Stimulated activated CD8-positive, alpha-beta memory T cell treated with anti-CD3 and anti-CD28 coated beads, Interleukin-7, amount 100 ng/mL, for 1 hour (primary cell): ENCODE measurements at places on chromosomes 2 and 18.
A peak's percentile ranks its signal among the peaks of the same experiment; 100 is the strongest.

DNA sequence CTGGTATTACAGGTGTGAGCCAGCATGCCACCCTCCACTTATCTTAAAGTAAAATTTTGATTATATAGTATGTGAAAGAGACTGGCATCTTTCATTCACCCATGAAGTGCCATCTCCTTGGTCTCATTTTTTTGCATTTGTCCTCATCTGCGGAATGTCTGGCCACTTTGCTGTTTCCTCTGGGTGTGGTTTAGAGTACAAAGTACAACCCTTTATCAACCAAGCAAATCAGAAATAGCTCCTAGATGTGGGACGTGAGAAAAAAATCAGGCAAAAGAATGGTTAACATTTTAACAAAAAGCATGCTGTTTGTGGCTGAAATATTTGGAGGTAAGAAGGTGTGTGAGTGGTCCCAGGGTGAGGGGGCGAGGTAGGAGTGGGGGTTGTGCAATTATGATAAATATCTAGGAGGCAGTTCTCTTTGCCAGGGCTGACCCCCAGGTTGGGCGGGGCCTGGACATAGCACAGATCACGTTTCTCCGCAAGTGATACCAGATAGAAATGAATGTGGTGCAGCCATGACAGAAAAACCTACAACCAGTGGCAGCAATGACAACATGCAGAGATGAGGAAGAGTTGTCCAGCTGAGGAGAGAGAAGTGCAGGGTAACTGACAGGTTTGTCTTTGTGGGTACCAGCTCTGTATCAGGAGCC is 115.8 kb upstream of the SERTAD2 start:
- no peak for DNase-seq

GRCh38 chr2:117760916-117761315 is 53.6 kb upstream of the DDX18 start:
- DNase-seq = no peak

DNA sequence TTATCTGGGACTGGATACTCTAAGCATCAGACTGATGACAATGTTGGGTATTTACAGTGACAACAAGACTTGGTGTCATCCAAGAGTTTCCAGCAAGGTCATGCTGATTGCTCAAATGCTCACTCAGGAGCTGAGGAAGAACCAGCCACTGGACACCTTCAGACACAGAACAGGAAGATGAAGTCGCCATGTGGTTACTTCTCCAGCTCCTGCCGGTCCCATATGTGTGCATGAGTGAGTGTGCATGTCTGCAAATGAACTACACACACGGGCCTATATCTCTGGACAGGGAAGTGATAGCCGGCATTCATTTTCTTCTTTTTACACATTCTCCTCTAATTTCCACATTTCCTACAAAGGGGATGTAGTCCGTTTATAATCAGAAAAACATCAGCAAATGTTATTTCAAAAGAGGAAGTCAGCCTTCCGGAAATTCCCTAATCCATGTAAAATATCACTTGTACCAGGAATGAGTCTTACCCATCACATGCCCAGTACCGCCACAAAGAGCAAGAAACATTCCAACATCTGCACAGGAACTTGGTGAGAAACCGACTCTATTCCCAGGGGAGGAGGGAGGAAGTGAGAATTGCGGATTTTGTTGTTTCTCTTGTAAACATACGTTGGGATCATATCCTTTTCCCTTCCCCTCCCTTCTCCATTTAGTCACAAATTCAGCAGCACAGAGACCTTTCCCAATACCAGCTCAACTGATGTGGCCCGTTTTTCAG is 10.8 kb downstream of the RFX8 start:
- DNase-seq = no peak

DNA sequence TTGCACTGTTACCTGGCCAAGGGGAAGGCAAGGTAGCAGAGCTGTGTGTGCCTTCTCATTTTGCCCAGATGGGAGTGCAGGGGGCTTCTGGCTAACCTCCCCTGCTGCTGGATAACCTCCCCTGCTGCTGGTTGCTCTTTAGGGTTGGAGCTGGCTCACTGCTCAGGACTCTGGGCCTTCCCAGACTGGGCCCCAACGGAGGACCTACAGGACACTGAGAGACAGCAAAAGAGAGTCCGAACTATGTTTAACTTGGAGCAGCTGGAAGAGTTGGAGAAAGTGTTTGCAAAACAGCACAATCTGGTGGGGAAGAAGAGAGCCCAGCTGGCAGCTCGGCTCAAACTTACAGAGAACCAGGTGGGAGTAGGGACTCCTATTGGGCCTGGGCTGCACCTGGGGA is 5.8 kb upstream of the SMYD5 start:
- no peak for DNase-seq

GRCh38 chr2:205073433-205074020 is 528.3 kb downstream of the PARD3B start:
- DNase-seq = no peak

GRCh38 chr2:26585100-26585499 is 56.1 kb downstream of the CIB4 start:
- no peak for DNase-seq

- DNase-seq = no peak
These were observed 603.7 kb upstream of the GCFC2 start for GRCh38 chr2:76314271-76315020.

GRCh38 chr2:191748528-191749180 is 70.7 kb downstream of the NABP1 start:
- DNase-seq = no peak

DNA sequence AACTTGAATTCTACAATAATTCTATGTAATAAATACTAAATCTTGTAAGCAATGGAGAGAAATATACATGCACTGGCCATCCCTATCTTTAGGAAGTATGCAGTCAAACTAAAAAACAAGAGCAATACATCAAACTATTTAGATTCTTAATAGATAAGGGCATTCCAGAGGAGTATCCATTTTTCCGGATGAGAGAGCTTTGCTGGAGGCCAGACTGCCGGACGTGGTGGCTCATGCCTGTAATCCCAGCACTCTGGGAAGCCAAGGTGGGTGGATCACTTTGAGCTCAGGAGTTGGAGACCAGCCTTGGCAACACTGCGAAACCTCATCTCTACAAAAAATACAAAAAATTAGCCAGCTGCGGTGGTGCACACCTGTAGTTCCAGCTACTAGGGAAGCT is 60.8 kb downstream of the KIF5C start:
- no peak for DNase-seq

- DNase-seq = no peak
These were observed 1113.9 kb upstream of the ACVR2A start for GRCh38 chr2:146730882-146731281.

GRCh38 chr2:671787-672605 is 5.2 kb downstream of the TMEM18 start:
- no peak for DNase-seq

GRCh38 chr2:33577084-33577483 is 22.0 kb downstream of the FAM98A start:
- no peak for DNase-seq

- no peak for DNase-seq
These were observed 236.8 kb downstream of the SATB2 start for GRCh38 chr2:199220920-199221319.

DNA sequence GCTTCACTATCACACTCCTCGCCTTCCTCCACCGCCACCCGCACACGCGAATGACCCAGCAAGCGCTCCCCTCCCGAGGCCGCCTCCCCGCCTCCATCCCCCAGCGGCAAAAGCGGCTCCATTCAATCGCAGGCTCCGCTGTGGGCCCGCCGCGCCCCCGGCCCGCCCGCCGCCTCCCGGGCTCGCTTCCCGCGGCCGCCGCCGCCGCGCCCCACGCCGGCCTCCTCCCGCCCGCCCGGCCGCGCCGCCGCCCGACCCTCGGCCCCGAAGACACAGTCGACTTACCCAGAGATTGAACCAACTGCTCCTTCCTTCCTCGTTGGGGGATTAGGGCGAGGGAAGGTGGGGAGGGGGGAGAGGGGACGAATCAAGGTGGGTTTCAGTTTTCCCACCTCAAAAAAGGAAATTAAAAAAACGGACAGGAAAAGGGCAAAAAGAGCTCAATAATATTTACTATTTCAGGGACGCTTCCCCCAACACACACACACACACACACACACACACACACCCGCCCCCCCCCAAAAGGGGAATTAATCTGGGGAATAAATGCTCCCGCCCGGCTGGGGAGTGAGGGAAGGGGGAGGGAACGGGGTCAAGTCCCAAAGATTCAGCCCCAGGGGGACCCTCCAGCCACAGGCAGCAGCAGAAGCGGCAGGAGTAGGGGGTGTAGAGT is 743 bp downstream of the XPO1 start:
- DNase-seq = peak; percentile 14

- no peak for DNase-seq
These were observed 42.3 kb downstream of the GATA6 start for GRCh38 chr18:22211657-22212056.

DNA sequence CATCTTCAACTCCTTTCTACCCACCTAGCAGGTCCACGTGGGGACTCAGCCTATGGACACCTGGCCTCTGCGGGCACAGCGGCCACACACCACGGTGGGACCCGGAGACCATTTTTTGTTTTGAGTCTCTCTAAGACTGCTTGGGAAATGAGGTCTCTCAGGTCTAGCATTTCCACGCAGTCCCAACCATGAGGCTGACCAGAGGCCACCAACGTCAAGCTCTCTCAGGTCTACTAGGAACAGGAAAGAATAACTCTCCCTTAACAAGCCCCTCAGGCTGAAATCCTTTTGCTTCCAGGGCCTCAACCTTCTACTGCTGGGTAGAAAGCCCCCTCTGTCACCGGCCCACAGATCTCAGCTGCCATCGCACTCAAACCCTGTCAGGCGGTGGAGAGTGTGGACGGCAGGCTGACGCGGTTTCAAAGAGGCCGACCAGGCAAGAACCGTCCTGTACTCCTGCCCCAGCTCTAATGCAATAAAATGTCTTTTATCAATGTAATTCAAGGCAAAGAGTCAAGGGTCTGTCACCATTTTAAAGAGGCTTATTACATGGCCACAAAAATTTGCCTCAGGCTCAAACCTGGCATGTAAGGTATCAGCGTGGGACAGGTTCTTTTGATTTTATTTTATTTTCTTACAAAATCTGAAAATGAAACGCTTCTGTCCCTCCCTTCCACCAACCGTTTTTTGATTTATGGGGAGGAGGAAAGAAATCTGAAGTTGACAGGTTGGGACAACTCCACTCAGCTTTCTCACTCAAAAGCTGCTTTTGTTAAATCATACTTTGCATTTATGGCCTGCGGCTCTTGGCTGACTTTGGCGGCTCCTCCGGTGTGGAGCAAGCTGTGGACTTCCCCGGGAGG is 74.0 kb downstream of the BCL11A start:
- DNase-seq = no peak

DNA sequence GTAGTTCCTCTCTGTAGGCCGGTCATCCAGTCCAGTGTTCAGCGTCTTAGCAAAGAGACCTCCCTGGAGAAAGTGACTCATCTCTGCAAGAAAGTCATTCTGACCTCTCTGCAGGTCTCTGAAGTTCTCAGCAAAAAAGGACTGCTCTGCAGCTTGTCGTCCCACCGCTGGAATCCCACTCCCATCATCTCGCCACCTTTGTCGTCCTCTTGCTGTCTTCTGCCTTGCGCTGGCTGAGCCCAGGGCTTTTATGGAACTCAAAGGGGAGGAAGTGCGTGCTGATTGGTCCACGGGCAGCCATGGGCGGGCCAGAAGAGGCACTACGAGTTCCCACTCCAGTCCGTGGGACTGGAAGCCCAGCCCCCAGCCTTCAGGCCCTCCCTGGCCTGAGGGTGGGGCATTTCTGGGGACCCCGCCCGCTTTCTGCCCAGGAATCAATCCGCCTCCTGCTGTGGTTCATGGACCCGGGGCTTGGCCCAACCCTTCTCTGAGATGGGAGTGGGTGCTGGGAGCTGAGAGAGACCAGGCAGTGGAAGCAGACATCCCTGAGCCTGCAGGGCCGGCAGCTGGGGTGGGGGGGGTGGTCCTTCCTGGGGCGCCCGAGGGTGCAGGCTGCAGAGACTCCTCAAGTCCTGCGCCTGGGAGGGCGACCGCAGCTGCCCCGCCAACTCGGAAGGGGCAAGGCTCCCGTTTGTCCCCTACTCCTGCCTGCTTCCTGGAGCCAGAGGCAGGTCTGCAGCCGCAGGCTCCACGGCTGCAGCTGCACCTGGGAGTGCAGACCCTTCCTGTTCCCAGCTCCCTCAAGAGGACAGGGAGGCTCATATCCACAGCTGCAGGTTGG is 660.7 kb upstream of the RAB6C start:
- no peak for DNase-seq

- DNase-seq = no peak
These were observed 594.0 kb downstream of the ERBB4 start for GRCh38 chr2:211944572-211944971.

GRCh38 chr18:46622999-46623398 is 34.0 kb downstream of the LOXHD1 start:
- DNase-seq = no peak

- no peak for DNase-seq
These were observed 111.5 kb downstream of the MGAT5 start for GRCh38 chr2:134365356-134365755.

DNA sequence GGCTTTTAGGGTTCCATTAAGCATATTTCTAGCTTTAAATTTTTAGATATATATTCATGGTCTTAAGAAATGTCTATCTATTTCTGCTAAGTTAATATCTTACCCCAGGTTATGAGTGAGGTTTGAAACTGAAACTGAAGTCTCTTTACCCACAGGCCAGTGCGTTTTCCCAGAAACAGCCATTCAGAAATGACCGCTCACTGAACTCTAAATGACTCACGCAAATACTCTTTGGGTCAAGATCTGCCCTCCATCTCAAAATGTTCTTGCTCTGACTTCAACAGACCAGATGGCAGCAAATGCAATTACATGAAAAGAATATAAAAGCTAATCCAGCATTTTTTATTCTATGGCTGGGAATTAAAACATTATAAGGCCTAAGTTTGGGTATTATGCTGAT is 315.2 kb downstream of the TDRD15 start:
- no peak for DNase-seq

GRCh38 chr18:5214583-5215351 is 17.7 kb upstream of the AKAIN1 start:
- no peak for DNase-seq

DNA sequence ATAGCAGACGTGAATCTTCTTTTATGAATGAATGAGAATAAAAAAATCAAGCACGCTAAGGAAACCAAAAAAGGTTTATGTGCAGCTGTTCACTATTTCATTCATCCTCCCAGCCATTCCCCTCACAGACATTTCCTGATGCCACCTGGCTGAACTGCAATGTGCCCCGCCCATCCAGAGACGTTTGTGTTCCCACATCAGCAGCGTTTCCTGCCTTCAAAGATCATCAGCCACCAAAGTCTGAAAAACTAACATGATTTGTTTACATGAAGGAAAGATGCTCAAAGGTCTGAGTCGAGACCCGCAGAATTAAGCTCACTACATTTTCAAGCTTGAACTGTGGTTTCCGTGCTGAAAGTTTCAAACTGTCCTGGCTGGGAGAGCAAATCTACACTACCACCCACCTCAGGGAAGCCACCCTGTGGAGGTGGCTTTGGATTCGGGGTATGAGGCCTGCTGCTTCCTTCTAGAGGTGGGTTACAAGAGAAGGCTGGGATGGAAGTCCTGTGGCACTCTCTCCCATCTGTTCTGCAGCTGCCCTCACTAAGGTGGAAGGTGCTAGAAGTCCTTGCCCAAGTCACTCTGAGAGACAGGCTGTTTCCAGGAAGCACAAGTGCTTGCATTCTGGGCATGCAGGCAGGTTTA is 201.3 kb upstream of the OSR1 start:
- DNase-seq = no peak

GRCh38 chr2:223041527-223042109 is 10.4 kb upstream of the KCNE4 start:
- DNase-seq = no peak

- DNase-seq = no peak
These were observed 14.5 kb downstream of the KCNS3 start for GRCh38 chr2:17892770-17893534.
